Body of pancreas (tissue), 4 donors: ENCODE measurements at places on chromosomes 16 and 17. TPM values are rescaled to one million over a fixed set of nuclear protein-coding genes. Genes with fewer than 3 reads are reported as not detected.

GRCh38 chr16:11355862-11356261 is 10.6 kb downstream of the RMI2 start:
- H3K4me3 ChIP-seq: no peak overlapping the region
- no peaks in the 10 kb centered on the region for H3K36me3 ChIP-seq
- DNase-seq: no peak
- H3K27me3 ChIP-seq: no peaks in the 10 kb centered on the region
- no peak overlapping the region for H3K27ac ChIP-seq
- peaks cover 32% of the 10 kb centered on the region for H3K4me1 ChIP-seq

DNA sequence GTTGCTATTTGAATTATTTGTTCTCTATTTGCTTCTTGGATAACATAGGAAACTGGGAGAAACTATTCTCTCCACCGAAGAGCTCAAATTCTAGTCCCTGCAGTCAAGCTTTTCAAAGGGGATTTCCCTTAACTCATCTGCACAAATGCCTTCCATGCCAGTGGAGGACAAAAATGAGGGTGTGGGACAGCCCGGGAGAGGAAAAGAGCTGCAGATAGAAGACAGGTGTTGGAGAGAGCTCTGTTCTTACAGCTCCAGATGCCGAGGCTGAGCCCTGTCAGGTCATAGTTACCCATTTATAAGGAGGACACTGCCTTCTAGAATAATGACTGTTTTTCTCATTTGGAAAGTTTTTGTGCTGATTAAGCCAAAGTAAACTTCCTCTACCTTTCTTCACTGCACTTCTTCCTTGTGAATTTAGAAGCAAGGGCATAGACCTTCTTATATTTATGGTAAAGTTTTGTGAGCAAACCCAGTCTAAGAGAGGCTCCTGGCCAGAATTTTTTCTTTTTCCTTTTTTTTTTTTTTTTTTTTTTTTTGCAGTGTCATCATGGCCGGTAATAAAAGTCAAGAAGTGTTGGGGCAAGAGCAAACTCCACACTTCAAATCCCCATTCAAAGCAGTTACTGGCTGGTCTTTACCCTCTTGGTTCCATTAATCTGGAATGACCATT is 177.2 kb downstream of the ABCC12 start:
- DNase-seq: no peak
- H3K4me1 ChIP-seq: no peaks in the 10 kb centered on the region
- no peak overlapping the region for H3K27ac ChIP-seq
- no peak overlapping the region for H3K4me3 ChIP-seq
- no peaks in the 10 kb centered on the region for H3K27me3 ChIP-seq

DNA sequence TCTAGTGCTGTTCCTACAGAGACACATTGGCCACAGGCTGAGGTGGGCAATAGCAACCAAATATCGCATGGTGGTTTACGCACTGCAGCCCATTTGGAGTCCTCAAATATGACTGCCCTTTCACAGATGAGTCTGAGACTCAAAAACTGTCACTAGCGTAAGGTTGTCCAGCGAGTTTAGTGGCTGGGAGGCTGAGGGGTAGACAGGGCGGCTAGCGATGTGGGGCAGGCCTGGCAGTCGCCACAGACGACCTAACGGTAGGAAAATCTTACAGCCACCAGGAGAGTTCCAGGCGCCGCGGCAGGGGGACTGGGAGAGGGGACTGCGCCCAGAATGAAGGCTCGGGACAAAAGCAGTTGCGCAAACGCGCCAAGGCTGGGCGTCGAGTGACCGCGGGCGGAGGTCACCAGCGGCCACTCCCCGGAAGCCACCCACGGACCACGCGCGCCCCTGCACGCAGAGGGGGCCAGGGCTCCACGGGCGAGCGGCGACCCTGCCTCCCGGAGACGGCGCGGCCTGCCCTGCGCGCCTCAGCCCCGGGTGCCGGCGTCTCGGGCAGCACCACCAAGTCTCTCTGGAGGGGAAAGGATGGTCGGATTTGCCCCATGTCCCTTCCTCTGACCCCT is 699 bp upstream of the MAP1LC3B start:
- no peaks in the 10 kb centered on the region for H3K27me3 ChIP-seq
- peaks cover 68% of the 10 kb centered on the region for H3K4me1 ChIP-seq
- no peak overlapping the region for H3K4me3 ChIP-seq
- peak; percentile 62 for DNase-seq
- H3K27ac ChIP-seq: peak overlapping the region; percentile 95

DNA sequence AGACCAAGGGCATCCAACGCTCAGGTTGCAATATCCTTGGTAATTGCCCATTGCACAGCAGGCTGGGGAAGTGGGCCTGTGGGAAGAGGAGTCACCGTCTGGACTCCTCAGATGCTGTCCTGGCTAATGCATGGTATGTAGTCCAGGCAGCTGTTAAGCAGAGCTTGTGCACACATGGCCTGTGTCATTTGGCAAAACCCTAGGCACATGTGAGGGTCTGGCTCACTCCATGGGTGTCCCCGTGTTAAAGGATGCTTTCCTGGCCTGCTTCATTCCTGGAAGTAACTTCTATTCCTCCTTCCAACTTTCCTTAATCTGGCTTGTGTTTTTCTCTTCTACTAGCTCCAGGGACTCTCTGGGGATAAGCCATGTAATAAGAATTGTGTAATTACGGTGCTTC is 378.0 kb upstream of the CA10 start:
- no peaks in the 10 kb centered on the region for H3K4me1 ChIP-seq
- H3K4me3 ChIP-seq: no peak overlapping the region
- H3K36me3 ChIP-seq: no peaks in the 10 kb centered on the region
- H3K27ac ChIP-seq: no peak overlapping the region

SMIM5 gene
- 3.3 TPM for total RNA-seq

WNK4 gene
- total RNA-seq: not detected
